Stimulated activated CD4-positive, alpha-beta T cell treated with anti-CD3 and anti-CD28 coated beads, Interleukin-1b, Interleukin-23, amount 100 ng/mL, for 1 hour (primary cell): ENCODE measurements at places on chromosomes 2 and 18.

DNA sequence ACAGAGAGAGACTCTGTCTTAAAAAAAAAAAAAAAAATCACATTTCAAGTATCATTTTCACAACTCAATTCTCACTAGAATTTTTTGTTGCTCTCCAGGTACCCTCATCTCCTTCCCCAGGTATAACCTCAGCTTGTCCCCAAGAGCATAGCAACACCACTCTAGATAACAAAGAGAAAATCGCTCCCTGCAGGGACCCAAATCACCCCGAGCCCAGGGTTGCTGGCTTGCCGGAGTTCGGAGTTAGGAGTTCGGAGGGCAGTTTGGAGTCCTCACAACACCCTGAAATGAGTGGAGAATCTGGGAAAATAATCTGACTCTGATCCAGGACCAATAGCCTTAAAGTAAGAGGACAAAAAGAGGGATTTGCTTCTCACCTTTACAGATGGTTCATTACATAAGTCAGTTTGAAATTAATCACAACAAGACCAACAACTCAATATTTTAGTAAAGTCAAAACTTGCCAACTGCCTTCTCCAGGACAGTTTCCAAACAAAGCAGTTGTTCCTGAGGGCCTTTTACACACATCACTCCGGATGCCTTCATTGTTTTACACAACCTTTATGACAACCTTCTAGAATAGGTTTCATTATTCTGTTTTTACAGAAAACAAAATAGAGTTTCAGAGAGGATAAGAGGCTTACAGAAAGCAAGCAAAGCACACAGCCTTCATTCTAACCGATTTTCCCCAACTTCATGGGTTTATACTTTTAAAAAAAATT, 59.1 kb downstream of the C2orf76 start:
- DNase-seq = no peak

GRCh38 chr2:65214843-65215242, 12.8 kb upstream of the ACTR2 start:
- DNase-seq = no peak

DNA sequence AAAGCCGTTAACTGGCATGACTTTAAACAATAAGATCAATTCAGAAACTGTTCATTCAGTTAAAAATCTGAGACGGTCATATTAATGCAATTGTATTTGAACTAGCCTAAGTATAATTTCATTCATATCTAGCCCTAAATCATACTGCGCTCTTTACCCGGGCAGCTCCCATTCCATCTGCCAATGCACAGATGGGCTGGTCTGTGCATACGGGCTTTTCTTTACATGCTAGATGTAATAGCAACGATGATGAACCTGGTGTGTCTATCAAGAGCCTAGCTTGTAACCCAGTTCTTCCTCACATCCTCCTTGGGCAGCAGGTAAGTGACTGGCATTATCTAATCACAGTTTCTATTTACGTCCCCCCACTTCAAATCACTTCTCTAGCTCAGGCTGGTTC, 631.5 kb upstream of the KLHL29 start:
- no peak for DNase-seq

GRCh38 chr2:136008205-136008865, 22.9 kb upstream of the DARS1 start:
- no peak for DNase-seq

DNA sequence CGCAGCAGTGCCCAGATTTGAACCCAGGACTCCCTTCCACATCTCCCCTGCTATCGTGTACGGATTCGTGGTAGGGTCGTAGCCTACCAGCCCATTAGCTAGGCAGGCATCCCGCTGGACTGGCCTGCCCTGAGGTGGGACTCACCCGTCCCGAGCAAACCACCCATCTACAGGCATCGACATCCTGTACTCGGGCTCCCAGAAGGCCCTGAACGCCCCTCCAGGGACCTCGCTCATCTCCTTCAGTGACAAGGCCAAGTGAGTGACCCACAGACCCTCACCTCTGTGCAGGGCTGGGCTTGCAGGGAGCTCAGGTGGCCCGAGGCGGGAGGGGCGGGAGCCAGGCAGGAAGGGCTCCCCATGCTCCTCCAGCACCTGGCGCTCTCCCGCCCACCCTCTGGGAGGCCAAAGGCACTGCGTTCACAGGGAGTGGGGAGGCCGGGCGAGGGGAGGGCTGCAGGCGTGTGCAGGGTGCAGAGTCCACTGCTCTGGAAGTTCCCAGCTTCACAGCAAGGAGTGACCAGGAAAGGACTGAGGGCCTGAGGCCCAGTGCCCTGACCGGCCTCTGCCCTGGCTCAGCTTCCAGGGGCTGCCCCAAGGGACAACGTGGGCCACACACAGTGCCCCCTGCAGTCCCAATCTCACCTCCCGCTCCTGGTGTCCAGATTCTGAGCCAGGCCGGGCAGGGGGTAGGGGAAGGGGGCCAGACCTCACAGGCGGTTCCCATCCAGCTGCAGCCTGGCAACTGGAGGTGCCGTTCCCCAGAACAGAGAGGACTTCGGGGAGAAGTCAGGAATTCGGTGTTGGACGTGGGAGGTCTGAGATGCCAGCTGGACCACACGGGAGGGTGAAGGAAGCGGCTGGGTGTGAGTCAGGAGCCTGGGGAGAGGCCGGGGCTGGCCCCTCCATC, 5.4 kb downstream of the AGXT start:
- DNase-seq = no peak

DNA sequence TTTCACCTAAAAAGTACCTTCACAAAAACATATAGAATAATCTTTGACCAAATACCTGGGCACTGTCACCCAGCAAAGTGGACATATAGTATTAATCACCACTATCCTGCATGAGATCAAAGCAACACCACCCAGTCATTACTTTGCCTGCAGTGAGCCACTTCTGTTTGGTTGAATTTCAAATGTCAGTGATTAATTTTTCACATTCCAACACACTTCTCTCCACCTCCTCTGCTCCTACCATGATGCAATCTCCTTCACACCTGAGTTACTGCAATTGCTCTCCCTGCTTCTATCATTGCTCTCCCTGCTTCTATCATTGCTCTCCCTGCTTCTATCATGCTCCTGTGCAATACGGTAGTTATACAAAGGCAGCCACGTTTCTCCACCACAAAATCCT, 106.1 kb upstream of the NETO1 start:
- DNase-seq = no peak

GRCh38 chr2:19749507-19749836, 152.3 kb downstream of the TTC32 start:
- DNase-seq = no peak

- DNase-seq = no peak
Measured at GRCh38 chr18:12497296-12497695, 89.6 kb downstream of the PRELID3A start.

DNA sequence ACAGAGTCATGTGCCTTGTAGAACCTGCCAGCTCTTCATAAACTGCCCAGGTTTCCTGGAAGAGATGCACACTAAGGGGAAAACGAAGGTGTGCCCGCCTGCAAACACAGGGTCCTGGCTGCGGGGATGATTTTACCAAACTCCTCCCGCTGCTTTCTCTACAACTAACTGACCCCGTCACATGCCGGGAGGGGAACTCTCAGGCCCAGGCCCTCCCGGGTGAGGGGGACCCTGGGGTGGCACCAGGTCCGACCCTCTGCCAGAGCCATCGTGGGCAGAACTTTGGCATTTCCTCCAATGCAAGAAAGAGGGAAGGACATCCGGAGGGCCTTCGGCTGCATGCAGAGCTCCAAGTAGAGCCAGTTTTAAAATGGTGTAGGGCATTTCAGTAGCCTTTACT, 28.6 kb downstream of the CAPN13 start:
- DNase-seq = no peak

DNA sequence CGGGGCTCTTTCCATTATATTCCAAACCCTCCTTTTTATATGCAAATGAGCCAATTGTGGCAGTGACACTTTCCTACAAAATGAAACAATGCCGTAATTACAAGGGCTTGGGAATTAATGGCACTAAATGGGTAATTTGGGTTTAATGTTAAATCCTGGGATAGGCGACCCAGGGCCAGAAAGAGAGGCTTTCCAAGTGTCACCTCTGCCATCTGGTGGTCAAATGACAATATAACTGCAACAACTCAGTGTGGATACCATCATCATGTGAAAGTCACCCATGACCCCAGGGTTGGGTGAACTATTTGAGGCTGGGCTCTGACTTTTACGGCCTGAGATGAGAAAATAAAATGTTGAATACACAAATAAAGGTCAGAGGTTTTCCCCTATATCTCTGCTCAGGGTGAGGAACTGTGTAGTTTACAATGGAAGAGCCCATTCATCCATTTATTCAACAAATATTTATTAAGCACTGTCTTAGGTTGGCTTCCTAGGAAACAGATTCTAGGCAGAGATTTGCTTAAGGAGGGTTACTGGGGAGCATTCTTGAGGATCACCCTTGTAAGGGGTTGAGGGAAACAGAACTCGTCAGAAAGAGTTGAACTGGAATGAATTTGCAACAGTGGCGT, 13.6 kb upstream of the THADA start:
- no peak for DNase-seq

- DNase-seq = no peak
Measured at GRCh38 chr2:137348301-137348700, 583.0 kb downstream of the THSD7B start.

DNA sequence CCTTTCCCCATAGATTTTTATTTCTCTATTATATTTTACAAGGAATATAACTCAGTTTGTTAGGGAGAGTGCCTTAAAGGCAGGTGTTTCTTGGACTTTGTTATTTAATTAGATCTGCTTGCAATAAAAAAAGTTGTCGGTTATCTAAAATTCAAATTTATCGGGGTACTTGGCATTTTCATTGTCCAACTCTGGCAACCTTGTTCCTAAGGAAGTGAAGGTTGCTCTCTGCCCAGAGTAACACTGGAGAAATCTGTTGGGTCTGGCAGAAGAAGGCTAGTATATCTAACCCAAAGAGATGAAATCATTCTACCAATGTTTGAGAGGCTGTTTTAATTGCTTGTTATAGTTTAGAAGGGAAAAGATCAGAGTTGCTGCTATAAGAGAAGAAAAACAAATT, 42.8 kb upstream of the TTR start:
- DNase-seq = no peak

- no peak for DNase-seq
Measured at GRCh38 chr2:252001-252602, 11.7 kb downstream of the SH3YL1 start.

DNA sequence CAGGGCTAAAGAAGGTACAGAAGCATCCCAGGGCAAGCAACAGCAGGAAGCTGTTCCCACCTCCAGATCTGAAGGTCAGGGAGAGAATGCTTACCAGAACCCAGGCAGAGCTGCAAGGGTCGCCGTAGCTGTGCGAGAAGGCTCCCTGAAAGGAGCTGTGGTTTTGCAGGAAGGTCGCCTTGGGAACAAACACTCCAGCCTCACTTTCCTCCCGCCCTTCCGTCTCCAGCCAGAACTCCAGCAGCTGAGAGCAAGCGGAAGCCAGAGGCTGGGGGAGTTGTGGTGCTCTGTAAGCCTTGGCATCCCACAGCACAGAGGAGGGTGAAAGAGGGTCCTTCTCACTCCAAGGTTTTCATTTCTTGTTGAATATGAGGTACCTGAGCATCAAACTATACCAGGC, 18.3 kb upstream of the ICOS start:
- DNase-seq = no peak

DNA sequence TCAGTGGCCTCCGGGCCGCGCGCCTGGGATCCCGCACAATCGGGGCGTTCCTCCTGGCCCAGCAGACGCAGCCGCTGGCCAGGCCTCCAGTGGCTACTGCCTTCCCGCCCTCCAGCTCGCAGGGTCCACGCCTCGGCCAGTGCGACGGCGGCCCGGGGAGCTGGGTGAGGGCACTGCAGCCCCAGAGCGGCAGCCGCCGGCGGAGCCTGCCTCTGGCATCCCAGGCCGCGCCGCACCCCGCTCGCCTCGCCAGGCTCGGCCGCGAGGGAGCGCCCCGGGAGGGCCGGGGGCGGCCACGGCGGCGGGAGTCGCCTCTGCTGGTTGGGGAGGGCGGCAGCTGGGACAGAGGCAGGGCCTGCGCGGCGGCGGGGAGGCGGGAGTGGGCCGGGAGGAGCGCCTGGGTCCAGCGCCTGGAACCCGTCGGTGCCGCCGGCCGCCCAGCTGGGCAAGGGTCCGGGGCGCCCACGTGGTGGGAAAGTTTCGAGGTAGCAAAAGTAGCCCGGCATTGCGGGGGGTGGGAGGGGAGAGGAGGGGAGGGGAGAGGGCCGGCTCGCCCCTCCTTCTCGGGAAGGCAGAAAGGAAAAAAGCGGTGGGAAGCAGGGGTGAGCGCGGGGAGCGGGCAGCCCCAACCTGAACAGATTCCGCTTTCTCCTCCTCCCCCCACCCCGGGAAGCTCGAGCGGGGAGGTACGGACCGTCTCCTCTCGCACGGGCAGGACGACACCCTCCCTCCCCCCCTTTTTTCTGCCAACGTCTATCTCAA, 1.5 kb upstream of the INHBB start:
- DNase-seq = no peak

- no peak for DNase-seq
Measured at GRCh38 chr2:116162395-116162794, 1652.1 kb upstream of the DDX18 start.

DNA sequence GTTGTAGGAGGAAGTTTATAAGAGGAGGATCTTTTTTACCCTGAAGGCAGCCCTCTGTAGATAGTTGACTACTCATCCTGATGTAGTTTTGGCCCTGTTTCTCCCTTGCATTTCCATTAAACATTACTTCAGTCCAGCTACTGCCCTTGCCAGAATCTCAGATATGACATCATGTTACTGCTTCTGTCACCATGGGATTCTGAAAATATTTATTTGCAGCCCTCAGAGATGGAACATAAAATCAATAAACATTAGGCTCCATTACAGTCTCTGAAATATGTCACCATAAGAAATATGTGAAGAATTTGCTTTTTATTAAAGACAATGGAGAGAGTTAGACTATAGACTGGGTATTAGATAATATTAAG, 68.7 kb upstream of the STK39 start:
- no peak for DNase-seq
